ENCODE measurements at places on chromosomes 12 and 14.

GRCh38 chr12:4468994-4469393 is 23.4 kb upstream of the FGF6 start:
- DNase-seq: no peak

DNA sequence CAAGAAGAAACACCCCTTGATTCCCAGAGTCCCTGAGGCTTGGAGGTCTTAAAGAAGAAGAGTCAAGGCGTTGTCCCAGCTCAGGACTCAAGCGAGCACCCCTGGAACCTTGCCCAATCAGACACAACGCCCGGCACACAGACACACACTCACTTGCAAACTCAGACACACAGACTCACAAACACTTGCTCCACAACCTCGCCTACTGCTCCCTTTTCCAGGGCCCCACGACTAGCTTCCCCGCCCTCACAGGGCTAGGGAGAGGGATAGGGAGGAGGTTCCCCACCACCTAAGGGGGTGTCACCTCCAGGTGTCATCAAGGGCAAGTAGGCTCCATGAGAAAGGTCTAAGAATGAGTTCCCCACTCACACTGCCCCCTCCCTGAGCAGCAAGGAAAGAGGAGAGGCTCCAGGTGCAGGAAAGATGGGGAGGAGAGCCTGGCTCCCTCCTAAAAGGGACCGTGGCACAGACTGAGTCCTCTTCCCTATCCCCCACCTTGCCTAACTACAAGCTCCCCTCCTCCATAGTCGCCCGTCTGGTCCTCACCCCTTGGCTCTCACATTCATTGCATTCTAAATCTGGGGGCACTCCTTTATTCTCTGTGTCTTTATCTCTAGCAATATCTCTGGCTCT is 717 bp downstream of the WNT10B start:
- DNase-seq: no peak

DNA sequence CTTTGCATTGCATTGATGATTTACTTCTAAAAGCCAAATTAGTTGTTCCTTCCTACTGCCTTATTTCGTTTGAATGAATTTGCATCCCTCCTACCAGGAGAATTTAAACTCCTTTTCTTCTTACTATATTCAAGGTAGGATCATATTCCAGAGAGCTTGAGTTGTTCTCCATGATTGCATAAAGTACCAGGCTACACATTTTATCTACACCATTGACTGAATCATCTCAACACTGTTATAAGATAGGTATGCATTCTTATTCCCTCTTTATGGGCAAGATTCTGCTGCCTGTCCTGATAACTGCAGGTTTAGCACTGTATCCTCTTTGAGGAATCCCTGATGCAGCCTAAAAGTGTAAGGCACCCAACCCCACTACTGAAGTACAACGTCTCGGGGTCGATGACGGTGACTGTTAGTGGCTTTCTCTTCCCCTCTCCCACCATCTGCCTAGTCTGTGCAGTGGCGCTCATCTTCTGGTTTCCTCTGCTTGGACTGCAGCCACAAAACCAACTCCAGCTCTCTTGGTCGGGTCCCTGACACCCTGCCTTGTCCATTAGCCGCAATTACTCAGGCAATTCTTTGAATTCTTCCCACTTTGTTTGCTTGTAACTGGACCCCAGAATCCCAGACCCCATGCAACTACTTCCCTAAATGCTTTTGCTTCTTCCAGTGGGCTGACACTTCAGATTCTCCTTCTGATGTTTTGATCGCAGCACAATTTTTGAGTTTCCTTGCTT is 44.4 kb upstream of the STXBP6 start:
- DNase-seq: no peak

GRCh38 chr12:89507015-89507824 is 17.4 kb downstream of the GALNT4 start:
- DNase-seq: no peak

- peak; percentile 52 for DNase-seq
These were observed 811 bp upstream of the FBRSL1 start for GRCh38 chr12:132489078-132489601.

- DNase-seq: no peak
These were observed 1.3 kb upstream of the MAP3K9 start for GRCh38 chr14:70810621-70811020.

- DNase-seq: no peak
These were observed 31.1 kb downstream of the IRF2BPL start for GRCh38 chr14:76997257-76997970.

DNA sequence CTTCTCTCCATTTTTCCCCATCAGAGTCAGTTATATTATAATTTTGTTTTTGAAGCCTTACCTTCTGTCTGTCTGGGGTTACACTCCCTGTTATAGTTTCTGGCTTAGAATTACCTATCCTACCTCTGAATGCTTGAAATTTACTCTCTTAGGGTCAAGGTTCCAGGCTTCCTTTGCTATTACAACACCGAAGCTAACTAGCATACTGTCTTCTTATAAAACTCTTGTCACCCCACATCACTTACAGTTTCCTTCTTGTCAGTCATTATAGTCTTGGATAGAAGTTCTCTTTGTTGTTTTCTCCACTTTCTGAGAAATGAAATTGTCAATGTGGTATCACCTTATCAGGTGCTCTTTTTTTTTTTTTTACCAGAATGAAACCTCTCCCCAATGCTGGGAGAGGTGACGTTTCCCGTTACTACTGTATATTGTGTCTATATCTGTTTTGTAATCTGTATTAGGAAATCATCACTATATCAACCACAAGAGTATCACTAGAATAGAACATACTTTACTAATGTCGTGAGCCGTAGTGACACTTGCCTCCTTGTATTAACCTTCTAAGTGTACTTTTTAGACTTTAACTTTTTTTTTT is 69.2 kb upstream of the PSMA6 start:
- DNase-seq: no peak

- no peak for DNase-seq
These were observed 24.5 kb downstream of the WDR20 start for GRCh38 chr14:102164241-102164641.

DNA sequence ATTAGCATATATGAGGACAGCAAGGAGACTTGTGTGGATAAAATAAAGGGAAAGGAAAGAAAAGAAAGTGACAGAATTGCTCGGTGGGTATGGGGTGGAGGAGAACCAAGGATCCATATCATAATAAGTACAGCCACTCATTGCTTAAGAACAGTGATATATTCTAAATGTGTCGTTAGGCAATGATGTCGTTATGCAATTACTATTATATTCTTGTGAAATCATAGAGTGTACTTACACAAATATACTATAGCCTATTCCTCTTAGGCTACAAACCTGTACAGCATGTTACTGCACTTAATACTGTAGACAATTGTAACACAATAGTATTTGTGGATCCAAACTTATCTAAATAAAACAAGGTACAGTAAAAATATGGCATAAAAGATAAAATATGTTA is 271.1 kb downstream of the CCER1 start:
- no peak for DNase-seq

- DNase-seq: no peak
These were observed at the start of gene STAC3 for GRCh38 chr12:57250956-57251355. STAC3 (minus strand) TSS chr12:57251187; CDS start chr12:57249636, 1,551 bp downstream.

DNA sequence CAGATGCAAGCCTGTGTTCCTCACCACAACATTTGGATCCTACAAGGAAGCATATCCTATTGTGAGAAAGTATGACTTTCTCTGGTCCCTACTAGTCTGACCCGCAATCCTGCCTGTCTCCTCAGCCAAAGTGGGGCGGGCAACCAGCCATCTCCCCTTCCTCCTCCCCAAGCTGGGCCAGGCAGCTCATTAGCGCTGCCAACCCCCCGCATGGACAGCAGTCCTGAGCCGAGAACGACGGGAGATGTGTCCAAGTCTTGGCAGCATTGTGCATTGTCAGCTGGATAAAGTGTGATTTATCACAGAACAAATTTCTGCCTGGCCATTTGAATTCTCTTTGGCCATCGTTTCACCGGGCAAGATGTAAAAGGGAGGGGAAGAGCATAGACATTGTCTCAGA is 139.4 kb downstream of the SLC15A4 start:
- no peak for DNase-seq

GRCh38 chr12:42756841-42757623 is 167.5 kb upstream of the PRICKLE1 start:
- no peak for DNase-seq

DNA sequence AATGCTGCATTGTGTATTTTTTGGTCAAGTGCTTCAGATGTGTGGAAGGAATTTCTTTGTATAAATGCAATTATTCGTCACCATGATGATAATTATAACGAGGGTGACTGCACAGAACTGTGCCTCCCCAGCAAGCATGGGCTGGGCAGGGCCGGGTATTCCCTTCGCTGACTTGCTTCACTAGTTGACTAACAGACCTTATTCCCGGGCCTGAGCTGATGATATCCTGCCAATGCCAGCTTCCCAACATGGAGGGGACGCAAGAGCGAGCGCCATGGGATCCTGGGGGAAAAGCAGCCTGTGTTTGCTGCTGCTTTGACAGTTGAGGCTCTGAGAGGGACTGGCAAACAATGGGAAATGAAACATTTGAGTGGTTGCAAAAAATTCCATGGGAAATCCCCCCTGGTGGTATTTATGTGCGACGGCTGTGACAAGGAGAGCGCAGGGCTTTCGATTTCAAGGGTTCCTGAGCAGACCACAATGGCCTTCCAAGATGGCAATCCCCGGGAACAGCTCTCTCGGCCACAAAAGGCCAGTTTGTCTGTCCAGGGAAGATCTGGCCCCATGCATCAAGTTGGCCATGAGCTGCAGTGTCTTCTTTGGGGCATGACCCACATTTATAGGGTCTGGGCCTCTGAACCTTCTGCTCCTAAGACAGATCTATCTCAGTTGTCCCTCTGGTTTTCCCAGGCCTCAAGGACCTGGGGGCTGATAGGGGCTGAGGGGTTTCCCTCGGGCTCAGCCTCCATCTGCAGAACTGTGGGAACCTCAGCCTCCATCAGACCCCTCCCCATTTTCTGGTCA is 21.9 kb upstream of the MAP1LC3B2 start:
- no peak for DNase-seq

DNA sequence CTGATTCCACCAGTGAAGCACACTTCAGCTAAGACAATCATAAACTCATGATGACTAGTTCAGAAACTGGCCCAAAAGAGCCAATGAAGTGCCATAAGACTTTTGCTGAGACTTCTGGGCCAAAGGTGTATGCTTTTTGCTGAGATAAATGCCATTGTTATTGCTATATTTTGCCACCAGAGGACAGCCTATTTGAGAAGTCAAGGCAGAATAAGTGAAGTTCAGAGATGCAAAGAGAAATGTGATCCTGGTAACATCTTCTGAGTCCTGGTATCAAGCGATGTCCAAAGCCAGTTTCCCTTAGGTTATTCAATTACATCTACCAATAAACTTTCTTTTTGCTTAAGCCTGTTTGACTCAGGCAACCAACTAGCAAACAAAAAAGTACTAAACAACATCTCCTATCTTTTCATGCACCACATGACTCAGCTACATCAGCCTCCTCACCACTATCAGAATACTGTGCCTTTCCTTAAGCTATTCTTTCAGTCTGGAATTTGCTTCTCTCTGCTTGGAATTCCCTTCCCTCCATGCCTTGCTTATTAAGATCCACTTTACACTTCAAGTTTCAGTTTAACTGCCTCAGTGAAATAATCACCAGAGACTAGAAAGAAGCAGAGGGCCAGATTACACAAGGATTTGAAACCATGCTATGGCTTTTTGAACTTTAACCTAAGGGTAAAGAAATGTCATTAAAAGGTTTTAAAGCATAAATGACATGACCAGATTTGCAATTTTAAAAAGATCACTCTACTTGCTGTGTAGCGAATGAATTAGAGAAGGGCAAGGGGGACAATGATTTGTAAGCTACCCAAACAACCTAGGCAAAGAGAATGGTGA is 14.0 kb downstream of the CRY1 start:
- no peak for DNase-seq

GRCh38 chr14:33987565-33988080 is 36.7 kb upstream of the EGLN3 start:
- DNase-seq: no peak

GRCh38 chr12:5014269-5014668 is 29.4 kb upstream of the KCNA5 start:
- DNase-seq: no peak
